ENCODE measurements at places on chromosomes 3 and 15. TPM values are rescaled to one million over a fixed set of nuclear protein-coding genes. Genes with fewer than 3 reads are reported as not detected.

DNA sequence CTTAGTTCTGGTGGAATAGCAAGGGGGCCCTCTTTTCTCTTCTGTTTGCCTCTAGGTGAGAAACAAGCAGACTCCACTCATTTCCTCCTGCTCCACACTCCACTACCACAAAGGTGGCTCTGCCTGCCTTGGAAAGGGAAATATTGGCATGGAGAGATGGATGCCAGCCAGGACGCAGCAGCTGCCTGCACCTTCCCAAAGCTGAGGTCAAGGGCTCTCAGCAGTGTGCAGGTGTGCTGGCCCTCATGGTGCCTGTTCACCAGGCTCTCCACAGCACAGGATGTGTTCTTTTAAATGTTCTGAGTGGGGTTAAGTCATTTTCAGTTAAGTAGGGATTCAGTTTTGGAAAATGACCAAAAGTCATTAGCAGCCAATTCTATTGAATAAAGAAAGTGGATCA, 211.2 kb upstream of the STRIT1 start:
- DNase-seq, result no peak
- no peak overlapping the region for H3K27ac ChIP-seq
- H3K4me3 ChIP-seq, result no peak overlapping the region
- H3K4me1 ChIP-seq, result no peaks in the 10 kb centered on the region
- H3K27me3 ChIP-seq, result no peaks in the 10 kb centered on the region

DNA sequence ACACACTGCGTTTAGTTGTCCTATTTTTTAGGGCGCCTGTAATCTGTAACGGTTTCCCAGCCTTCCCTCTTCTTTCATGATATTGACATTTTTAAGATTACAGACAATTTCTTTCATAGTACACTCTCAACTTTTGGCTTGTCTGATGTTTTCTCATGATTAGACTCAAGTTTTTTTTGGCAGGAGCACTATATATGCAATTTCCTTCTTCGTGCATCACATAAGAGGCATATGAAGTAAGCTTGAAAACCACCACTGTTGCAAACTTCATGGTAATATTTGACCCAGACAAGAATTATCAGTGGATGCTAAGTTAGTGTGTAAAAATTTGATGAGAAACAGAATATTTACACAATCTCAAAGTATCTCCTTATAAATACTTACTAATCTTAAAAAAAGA, 119.2 kb upstream of the CMC1 start:
- H3K27me3 ChIP-seq, result no peaks in the 10 kb centered on the region
- no peak overlapping the region for H3K27ac ChIP-seq
- DNase-seq, result no peak
- H3K4me1 ChIP-seq, result no peaks in the 10 kb centered on the region
- H3K4me3 ChIP-seq, result no peak overlapping the region
- H3K36me3 ChIP-seq, result no peaks in the 10 kb centered on the region

FILIP1L gene
- 169 TPM for total RNA-seq

- no peaks in the 10 kb centered on the region for H3K27me3 ChIP-seq
- no peaks in the 10 kb centered on the region for H3K4me1 ChIP-seq
- H3K36me3 ChIP-seq, result no peaks in the 10 kb centered on the region
- no peak for DNase-seq
- no peak overlapping the region for H3K27ac ChIP-seq
Observed at GRCh38 chr15:37134244-37134643, 33.9 kb upstream of the MEIS2 start.

GRCh38 chr3:171362575-171362974, 97.6 kb downstream of the TNIK start:
- no peaks in the 10 kb centered on the region for H3K27me3 ChIP-seq
- no peaks in the 10 kb centered on the region for H3K36me3 ChIP-seq
- H3K4me3 ChIP-seq, result no peak overlapping the region
- no peak overlapping the region for H3K27ac ChIP-seq

GRCh38 chr3:137767538-137768360, 3.6 kb downstream of the SOX14 start:
- no peak for DNase-seq
- no peak overlapping the region for H3K27ac ChIP-seq
- no peak overlapping the region for H3K4me3 ChIP-seq
- no peaks in the 10 kb centered on the region for H3K27me3 ChIP-seq
- peaks cover 6% of the 10 kb centered on the region for H3K4me1 ChIP-seq
- no peaks in the 10 kb centered on the region for H3K36me3 ChIP-seq

DNA sequence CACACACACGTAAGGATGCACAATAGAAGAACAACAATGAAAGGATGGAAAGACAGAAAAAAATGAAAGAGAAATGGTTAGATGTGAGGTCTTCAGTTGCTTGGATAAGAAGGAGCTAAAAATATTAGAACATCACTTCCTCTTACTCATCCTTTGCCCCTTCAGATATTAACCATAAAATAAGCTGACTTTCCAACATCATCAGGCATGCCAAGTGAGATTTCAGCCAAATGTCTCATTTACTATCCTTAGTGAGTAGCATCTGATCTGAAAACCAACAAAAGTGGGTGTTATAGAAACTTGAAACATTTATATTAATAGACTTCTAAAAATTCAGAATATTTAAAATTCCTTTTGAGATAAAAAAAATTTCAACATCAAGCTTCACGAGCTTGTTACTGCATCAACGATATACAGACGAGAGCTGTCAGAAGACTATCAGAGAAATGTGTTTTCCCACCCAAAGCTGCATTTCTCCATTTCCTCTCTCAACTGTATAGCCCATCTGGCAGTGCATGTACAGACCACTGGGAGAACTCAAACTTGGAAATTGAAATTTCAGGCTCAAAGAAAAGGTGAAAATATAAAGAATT, 25.4 kb upstream of the LSAMP start:
- no peaks in the 10 kb centered on the region for H3K4me1 ChIP-seq
- no peaks in the 10 kb centered on the region for H3K36me3 ChIP-seq
- H3K27ac ChIP-seq, result no peak overlapping the region
- DNase-seq, result no peak
- H3K27me3 ChIP-seq, result no peaks in the 10 kb centered on the region

- H3K4me1 ChIP-seq, result no peaks in the 10 kb centered on the region
- no peaks in the 10 kb centered on the region for H3K36me3 ChIP-seq
- no peak overlapping the region for H3K27ac ChIP-seq
- DNase-seq, result no peak
Observed at GRCh38 chr3:43534675-43535074, 87.1 kb downstream of the ANO10 start.

DNA sequence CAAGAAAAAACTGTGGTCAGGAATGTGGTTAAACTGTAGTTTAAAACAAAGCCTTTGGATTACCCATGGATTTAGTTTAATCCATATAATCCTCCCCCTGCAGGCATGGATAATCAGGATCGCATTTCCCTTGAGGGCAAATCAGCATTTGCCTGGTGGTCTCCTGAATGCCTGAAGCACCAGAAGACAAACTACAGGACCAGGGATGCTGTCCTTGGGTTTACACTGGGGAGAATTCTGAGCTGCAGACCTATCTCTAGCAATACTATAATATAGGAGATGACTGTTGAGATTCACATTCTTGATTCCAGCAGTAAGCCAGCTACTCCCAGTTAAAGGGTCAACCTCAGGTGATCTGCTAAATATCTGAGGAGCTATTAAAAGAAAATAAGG, 10.6 kb downstream of the PIK3CB start:
- no peaks in the 10 kb centered on the region for H3K27me3 ChIP-seq
- no peak overlapping the region for H3K4me3 ChIP-seq
- H3K36me3 ChIP-seq, result no peaks in the 10 kb centered on the region
- H3K4me1 ChIP-seq, result no peaks in the 10 kb centered on the region
- no peak for DNase-seq

DNA sequence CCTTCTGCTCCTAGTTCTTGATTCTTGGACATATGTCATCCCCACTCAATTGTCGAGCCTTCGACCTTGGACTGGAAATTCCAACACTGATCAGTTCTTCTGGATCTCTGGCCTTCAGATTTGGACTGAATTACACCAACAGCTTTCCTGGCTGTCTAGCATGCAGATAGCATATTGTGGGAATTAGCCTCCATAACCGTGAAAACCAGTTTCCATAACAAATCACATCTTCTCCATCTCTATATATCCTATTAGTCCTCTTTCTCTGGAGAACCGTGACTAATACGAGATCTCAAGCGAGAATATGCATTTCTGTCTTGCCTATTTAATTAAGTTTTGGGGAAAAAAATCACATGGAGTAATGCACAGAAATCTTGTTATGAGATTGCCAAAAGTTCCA, 8.8 kb upstream of the BCHE start:
- H3K27ac ChIP-seq, result no peak overlapping the region
- H3K4me3 ChIP-seq, result no peak overlapping the region
- DNase-seq, result no peak

GRCh38 chr3:17354341-17354740, 388.1 kb downstream of the TBC1D5 start:
- no peaks in the 10 kb centered on the region for H3K36me3 ChIP-seq
- H3K27ac ChIP-seq, result no peak overlapping the region
- peaks cover 1% of the 10 kb centered on the region for H3K4me1 ChIP-seq
- H3K4me3 ChIP-seq, result no peak overlapping the region
- DNase-seq, result no peak

GRCh38 chr3:25088284-25088683, 339.8 kb upstream of the RARB start:
- H3K4me3 ChIP-seq, result no peak overlapping the region
- no peaks in the 10 kb centered on the region for H3K4me1 ChIP-seq
- H3K27ac ChIP-seq, result no peak overlapping the region
- DNase-seq, result no peak

IQCH gene
- total RNA-seq, result 0.95 TPM

- H3K4me3 ChIP-seq, result no peak overlapping the region
- H3K27ac ChIP-seq, result no peak overlapping the region
- no peaks in the 10 kb centered on the region for H3K27me3 ChIP-seq
- H3K36me3 ChIP-seq, result no peaks in the 10 kb centered on the region
- no peak for DNase-seq
- H3K4me1 ChIP-seq, result peaks cover 4% of the 10 kb centered on the region
Observed at GRCh38 chr15:68419301-68420175, 12.4 kb downstream of the ITGA11 start.

DNA sequence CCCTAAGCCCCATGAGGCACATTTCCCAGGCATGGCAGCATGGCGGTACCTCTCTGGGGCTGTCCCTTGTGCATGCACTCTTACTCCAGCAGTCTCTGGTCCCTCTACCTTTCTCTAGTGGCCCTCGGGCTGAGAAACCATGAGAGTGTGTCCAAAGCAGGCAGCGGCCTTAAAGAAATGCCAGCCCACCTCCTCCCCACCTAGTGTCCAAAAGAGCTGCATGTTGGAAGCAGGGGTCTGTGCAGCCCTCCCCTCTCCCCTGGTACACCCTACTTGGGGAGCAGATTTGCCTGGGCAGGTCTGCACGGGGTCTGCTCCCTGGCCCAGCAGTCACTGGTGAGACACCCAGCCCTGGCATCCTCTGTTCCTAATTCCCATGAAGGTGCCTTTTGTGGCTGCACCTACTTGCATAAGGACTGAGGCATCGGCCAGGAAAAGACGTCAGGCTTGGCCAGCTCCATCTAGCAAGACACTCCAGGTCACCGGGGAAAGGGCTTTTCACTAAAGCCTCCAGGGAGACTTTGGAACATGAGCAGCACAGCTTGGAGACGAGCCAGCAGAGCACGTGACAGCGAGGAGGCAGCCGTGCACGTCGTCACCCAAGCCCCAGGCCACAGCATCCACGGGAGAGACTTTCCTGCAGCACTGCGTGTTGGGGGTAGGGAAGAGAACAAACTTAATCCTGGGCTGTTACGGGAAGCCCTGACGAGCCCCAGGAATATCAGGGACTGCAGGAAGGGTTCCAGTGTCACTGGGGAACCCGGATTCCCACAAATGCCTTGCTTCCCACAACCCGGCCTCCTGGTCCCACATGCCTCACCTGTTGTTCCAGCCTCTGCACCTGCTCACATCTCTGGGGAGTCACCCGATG, 38.8 kb downstream of the TM2D3 start:
- H3K27ac ChIP-seq, result no peak overlapping the region
- H3K36me3 ChIP-seq, result no peaks in the 10 kb centered on the region
- H3K27me3 ChIP-seq, result no peaks in the 10 kb centered on the region
- peak; percentile 68 for DNase-seq
- peaks cover 11% of the 10 kb centered on the region for H3K4me1 ChIP-seq

GRCh38 chr3:52055537-52056351, 627 bp downstream of the DUSP7 start:
- H3K4me1 ChIP-seq, result peaks cover 24% of the 10 kb centered on the region
- peak; percentile 68 for DNase-seq
- no peaks in the 10 kb centered on the region for H3K36me3 ChIP-seq
- H3K27ac ChIP-seq, result peak overlapping the region; percentile 49

- H3K36me3 ChIP-seq, result no peaks in the 10 kb centered on the region
- no peaks in the 10 kb centered on the region for H3K4me1 ChIP-seq
- H3K27me3 ChIP-seq, result no peaks in the 10 kb centered on the region
- DNase-seq, result no peak
- no peak overlapping the region for H3K27ac ChIP-seq
Observed at GRCh38 chr3:4079339-4080195, 223.6 kb upstream of the SETMAR start.

DNA sequence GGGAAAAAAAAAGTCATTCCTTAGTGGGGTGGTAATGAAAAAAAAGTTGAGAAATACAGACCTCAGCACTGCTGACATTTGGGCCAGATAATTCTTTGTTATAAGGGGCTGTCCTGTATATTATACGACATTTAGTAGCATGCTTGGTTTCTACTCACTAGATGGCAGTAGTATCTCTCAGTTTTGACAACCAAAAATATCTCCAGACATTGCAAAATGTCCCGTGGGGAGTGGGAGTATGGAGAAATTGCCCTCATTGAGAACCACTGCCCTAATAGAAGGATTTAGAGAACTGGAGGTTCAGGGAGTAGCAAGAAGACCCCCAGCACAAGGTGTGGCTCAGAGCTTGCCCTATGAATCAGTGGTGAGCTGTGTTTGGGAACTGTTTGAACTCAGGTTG, 28.6 kb upstream of the TEX264 start:
- DNase-seq, result no peak
- H3K27me3 ChIP-seq, result no peaks in the 10 kb centered on the region
- H3K36me3 ChIP-seq, result no peaks in the 10 kb centered on the region

DNA sequence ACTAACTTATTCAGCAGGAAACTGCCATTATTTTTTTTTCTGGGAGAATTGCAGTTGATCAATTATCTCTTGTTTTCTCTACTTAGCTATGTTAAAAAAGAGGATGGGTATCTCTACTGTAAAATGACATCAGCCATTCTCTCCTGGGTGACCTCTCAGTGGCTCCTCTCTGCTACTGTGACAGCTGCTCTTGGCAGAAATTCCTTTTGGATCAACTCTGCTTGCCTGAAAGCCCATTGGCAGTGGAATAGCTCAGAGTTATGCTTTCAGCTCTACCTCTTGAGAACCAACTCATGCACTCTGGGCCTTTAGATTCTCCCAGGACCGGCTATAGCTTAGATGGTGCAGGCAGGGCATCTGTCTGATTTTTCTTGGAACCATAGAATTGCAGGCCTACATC, 99.9 kb upstream of the GAP43 start:
- H3K4me3 ChIP-seq, result no peak overlapping the region
- H3K36me3 ChIP-seq, result no peaks in the 10 kb centered on the region
- DNase-seq, result no peak
- no peaks in the 10 kb centered on the region for H3K27me3 ChIP-seq
- no peaks in the 10 kb centered on the region for H3K4me1 ChIP-seq

SLC9A9 gene
- total RNA-seq, result 11.7 TPM
